ENCODE measurements at places on chromosomes 1 and 21.
A peak's percentile ranks its signal among the peaks of the same experiment; 100 is the strongest.

DNA sequence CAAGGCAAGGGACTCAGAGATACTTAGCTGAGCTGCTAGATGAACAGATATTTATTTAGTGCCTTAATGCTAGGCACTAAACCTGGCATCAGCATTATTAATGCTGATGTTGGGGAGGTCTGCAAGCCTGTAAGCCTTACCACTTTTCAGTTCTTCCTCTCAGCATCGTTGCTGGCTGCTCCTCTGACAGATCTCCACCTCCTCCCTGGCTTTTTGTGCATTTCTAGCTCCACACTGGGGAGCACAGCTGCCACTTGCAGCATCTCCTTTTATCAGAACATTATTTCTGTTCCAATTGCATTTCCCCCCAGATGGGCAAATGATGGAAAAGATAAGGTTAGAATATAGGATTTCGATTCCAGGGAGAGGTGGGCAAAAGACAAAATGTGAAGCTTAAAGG lies 34.8 kb downstream of the CACNA1E start:
- DNase-seq: no peak

DNA sequence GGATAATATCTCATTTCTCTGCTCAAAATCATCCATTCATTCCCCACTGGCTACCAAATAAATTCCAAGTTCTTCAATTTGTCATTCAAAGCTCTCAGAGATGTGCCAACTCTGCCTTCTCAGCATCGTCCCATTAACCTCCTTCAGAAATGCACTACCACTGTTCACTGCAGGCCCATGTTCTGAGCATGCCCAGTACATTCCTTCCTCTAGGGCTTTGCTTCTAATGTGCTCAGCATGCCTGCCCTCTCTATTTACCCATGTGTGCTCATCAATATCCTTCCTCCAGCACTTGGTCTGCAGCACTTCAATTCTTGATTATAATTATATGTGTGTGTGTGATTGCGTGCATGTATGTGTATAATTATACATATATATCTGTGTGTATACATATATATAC lies 36.1 kb upstream of the RGS8 start:
- no peak for DNase-seq

- no peak for DNase-seq
Measured at GRCh38 chr1:184826001-184826400, 71.3 kb upstream of the EDEM3 start.

GRCh38 chr1:12772520-12772919 lies 1.0 kb upstream of the PRAMEF12 start:
- no peak for DNase-seq

DNA sequence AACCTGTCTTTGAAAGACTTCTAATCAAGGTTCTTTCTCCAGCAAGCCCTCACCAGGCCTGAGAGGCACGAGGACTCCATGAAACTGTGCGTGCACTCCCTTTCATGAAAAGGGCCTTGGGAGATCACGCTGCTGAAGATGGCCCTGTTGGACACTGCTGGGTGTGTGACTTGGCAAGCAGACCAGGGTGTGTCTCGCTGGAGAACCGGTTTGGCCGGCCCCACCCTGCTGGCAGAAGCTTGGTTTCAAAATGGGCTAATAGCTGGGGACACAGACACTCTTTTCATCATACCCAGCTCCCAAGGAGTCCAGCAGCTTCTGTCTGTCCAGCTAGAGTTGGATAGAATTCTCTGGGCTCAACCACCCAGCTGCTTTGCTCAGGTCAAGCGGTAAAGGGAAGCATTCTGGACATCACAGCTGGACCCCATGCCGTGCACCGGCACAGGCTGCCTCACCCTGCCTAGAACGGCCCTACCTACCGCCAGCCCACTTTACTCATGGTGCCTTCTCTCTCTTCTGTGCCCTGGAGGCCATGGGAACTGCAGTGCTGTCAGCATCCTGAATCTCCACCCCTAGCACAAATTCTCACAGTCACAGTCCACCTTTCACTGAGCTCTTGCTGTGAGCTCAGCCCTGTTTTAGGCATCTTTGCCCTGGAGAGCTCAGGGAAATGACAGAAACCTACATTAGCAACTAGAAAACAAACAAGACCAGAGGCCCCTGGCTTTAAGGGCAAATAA lies 24.6 kb downstream of the PKP1 start:
- no peak for DNase-seq

GRCh38 chr1:46616277-46617107 lies at the start of gene MOB3C:
Gene MOB3C, minus strand, starts transcription at chr1:46616811. Its CDS starts 3,490 bp downstream, at chr1:46613321.
- DNase-seq: no peak

- no peak for DNase-seq
Measured at GRCh38 chr21:32951041-32951440, 74.7 kb upstream of the OLIG2 start.

GRCh38 chr1:14611792-14612191 lies 13.3 kb downstream of the KAZN start:
- no peak for DNase-seq

- no peak for DNase-seq
Measured at GRCh38 chr1:183310753-183311479, 107.3 kb downstream of the NMNAT2 start.

DNA sequence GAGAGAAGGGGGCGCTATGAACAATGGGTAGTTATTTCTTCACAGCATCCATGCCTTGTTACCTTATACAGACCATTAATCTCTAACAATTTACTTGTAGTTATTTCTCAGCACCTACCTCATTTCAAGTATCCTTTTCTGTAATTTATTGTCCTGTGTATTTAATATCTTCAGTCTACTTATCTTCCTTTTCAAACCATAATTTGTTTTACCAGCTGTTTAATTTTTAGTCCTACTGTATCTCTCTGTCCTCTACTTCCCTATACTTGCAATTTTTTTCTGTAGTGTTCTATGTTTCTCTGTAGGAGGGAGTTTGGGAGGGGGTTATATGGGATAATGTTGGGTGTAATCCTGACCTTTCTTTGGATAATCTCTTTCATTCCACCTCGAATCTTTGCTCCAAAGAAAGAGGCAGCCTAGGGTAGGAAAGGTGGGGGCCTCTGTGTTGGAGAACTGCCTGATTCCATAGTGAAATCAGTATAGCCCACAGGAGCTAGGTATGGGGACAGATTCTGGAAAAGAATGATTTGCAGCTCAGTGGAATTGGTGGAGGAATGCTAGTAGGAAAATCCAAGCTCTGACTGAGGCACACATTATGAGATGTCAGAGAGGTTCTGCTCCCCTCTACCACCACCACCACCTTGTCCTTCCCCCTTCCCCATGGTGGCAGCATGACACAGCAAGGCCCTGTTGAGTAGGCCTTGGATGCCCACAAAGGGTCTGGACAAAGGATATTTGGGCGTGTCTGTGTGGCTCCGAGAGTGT lies 642 bp downstream of the MLLT11 start:
- DNase-seq: peak; percentile 31

- no peak for DNase-seq
Measured at GRCh38 chr21:16046656-16047330, 317.0 kb downstream of the USP25 start.

DNA sequence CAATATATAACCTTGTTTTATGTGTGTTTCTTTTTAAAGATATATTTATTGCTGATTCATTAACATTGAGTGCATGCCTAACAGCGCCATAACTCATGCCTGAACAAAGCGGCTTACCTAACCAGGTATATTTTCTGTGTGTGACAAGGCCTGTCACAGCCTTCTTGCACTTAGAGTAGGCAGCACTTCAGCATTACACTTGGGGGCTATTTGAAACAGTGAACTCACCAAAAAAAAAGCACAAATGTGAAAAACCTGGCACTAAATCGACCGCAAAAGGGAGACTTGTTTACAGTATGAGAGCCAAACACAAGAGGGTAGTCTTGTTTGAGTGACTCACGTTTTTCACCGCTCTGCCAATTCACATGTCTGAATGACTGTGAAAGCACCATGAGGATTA lies 111.7 kb downstream of the DISP1 start:
- no peak for DNase-seq

GRCh38 chr1:18534810-18535205 lies 54.1 kb downstream of the KLHDC7A start:
- DNase-seq: no peak

- DNase-seq: no peak
Measured at GRCh38 chr1:1324084-1324523, 356 bp downstream of the INTS11 start.

- no peak for DNase-seq
Measured at GRCh38 chr1:20107796-20108195, 11.5 kb downstream of the PLA2G2D start.

DNA sequence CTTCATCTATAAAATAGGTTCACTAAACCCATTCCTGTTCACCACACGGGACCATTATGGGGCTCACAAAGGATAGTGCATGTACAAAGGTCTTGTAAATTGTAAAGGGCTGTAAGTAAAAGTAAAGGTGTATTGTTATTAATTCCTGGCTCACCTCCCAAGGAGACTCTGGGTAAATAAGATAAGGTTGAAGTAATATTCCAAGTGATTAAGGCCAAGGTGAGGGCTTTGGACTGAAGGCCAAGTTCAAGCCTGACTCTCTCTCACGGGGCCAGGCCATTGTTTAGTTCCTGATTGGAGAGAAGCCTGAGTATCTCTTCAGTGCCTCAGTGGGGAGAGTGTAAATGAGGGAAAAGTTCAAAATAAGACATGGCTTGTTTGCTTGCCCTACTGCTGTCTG lies 19.5 kb upstream of the ZFYVE9 start:
- no peak for DNase-seq

- no peak for DNase-seq
Measured at GRCh38 chr1:91699339-91699974, 186.5 kb downstream of the TGFBR3 start.

DNA sequence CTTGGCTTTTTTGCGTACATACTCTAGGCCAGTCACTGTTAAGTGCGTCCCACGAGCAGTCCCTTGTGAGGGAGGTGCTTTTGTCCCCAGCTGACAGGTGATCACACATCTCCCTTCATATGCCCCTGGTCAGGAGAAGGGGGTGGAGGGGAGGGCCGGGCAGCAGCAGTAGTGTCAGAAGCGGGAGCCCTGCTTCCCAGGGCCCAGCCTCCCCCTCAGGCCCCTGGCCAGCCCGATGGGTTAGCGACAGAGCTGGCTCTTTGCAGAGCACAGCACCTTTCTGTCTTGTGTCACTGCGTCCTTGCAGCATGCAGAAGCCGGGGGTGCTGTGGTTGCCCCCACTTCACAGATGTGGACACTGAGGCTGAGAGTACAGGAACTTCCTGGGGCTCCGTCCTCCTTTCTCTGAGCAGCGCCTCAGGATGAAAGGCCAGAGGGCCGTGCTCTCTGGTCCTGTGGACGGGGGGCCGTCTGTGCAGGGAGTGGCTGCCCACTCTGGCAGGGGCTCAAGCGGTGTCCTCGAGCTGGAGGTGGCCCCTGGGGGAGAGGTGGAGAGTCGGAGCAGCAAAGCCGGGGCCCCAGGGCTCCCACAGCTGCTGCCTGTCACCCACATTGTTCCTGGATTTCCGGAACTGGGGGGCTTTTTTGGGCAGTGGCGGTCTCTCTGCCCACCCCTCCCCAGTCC lies 5.9 kb downstream of the TMEM201 start:
- DNase-seq: no peak

- DNase-seq: no peak
Measured at GRCh38 chr1:77322061-77322900, 40.5 kb downstream of the AK5 start.

- DNase-seq: no peak
Measured at GRCh38 chr1:184800876-184801275, 46.2 kb upstream of the EDEM3 start.

GRCh38 chr1:26500488-26501175 lies 28.4 kb downstream of the HMGN2 start:
- peak; percentile 72 for DNase-seq

DNA sequence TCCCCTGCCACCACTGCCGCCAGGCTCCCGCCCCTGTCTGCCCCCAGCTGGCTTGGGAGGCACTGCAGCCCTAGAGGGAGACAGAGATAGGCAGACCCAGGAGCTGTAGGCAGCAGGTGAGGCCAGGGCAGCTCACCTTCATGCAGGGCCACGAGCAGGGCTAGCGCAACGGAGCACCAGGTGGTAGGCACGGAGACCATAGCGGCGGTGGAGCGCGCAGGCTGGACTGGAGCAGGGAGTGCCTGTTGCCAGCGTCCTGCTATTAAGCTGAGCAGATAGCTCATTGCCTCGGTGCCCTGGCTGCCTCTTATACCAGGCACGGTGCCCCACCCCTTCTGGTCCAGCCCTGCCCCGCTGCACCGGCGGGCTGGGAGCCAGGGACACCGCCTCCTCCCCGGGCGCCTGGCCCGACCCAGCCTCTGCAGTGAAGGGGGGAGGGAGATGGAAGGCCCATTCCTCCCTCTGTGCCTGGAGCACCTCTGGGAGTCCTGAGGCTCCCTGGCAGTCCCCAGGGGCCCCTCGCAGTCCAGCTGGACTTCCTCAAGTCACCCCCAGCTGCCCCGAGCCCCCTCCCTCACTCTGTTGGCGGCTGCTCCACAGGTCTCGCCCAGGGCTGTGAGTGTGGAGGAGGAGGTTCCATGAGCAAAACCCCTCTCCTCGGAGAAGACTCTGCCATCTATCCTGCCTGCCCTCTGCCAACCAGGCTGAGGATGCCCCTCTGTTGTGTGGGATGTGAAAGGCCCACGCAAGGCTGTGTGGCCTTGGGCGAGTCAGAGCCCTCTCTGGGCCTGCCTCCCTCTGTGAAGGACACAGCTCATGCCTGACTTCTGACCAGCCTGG lies at the start of gene EDN2:
Gene EDN2, minus strand, starts transcription at position 282 of the 840 bp plus-strand sequence. Its CDS starts 82 bp downstream, at position 200.
- no peak for DNase-seq

DNA sequence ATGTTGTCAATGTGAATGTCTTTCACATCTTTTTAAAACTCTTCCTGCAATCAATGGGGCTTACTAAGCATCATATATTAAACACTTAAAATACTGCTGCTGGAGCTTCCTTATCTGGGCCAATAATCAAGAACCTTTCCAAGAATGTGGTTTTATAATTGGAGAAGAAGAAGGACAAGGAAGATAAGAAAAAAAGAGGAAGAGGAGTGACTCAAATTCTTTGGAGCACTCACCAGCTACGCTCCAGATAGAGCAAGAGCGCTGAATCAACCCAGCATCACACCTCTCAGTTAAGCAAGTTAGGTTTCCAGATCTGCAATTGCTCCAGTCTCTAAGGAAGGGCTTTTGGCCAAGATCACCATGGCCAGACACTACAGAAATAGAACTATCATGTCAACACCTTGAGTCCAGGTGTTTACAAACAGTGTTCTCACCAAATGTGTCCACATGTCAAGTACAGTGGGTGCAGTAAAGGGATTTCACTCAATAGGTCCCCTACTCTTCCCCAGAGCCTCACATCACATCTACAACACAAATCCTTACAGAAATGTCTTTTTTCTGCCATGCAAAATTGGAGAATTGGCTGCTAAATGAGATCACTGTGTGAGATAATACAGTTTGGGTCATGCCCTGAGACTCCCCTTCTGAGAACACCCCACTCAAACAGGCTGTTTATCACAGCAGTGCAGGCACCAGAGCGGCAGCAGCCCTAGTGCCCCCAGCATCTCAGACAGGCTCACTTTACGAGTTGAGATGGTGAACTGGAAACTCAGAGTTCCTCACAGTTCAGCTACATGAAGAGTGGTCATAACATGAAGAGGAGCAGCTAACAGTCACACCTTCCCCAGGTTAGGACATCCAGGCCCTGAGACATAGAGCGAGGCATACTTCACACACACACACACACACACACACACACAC lies 1.7 kb upstream of the SPRR2B start:
- peak; percentile 9 for DNase-seq

GRCh38 chr1:82465024-82465423 lies 664.3 kb downstream of the ADGRL2 start:
- DNase-seq: no peak
